ENCODE measurements at places on chromosomes 16 and 17.
A peak's percentile ranks its signal among the peaks of the same experiment; 100 is the strongest.

GRCh38 chr17:2081564-2081963, 26.7 kb downstream of the HIC1 start:
- DNase-seq, result no peak

DNA sequence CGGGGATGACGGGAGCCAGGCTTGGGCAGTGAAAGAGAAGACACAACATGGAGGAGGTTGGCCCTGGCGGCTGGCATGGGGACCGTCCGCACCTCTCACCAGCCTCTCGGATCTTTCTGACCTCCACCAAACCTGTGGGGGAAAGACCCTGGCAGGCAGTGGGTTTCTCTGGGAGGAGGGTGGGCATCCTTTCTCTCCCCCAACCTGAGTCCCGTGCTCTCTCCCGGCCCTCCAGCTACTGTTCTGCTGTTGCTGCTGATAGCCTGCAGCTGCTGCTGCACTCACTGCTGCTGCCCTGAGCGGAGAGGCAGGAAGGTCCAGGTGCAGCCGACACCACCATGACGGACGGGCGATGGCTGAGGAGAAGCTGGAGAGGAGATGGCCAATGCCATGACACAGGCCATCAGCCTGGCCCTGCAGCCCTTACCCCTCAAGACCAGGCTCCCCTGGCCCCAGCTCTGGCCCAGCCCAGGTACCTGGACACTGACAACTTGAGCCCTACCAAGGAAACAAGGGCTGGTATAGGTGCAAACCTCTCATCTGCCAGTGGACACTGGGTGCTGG, 7.4 kb downstream of the SMIM5 start:
- no peak for DNase-seq

DNA sequence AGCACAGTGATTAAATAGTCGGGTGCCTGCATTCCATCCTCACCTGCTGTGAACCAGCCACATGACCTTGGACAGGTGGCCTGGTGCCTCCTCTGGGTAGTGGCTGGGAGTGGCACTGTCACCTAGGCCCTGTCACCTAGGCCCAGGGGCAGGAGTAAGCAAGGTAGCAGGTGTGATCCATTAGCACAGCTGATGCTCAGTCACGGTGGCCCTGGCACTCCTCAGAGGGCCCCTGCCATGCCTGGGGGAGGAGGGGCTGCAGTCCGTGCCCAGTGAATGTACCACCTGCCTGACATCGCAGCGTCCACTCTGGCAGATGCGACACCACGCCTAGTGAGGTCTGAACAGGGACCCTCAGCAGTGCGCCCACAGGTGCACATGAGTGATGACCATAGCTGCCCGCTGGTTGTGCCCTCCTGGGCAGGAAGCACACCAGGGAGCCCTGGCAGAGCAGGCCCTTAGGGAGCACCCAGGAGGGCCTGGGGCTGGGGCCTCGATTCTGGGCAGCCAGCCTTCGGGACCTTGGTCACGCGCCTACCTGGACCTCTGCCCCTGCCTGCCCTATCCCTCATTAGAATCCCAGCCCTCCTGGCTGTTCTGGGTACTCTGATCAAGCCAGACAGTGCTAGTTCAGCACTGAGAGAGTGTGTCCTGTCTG, 33.1 kb upstream of the CRISPLD2 start:
- peak; percentile 92 for DNase-seq

GRCh38 chr17:75894049-75894733, 2.6 kb downstream of the TRIM65 start:
- DNase-seq, result no peak

DNA sequence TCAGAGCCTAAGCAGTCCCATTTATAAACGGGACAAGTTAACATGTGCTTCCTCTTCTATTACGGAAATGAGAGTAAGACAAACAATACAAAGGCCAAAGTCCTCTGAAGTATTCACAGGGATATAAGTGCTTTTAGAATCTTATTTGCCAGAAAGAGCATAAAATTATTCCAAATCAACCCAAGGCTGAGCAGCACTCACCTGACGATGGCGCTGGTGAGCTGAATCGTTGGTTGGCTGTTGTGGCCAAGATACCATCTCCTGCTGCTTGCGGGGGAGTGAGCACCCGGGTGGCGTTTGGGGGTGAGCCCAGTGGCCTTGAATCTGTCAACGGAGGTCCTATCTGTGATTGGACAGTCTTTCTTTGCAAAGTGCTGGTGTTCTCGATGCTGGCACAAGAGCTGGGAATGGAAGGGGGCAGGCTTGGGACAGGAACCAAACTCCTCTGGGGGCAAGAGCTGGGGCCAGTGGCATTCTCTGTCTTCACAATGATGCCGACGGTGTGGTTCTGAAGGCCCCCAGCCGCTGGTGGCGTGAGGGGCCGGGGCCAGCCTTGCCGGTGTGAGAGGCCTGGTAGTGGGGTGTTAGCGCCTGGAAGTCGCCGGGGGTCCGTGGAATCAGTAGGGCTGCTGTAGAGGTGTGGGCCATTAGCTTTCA, 9.5 kb upstream of the DHRS13 start:
- no peak for DNase-seq

- DNase-seq, result no peak
These were observed 93.2 kb downstream of the CACNG3 start for GRCh38 chr16:24349320-24349719.

DNA sequence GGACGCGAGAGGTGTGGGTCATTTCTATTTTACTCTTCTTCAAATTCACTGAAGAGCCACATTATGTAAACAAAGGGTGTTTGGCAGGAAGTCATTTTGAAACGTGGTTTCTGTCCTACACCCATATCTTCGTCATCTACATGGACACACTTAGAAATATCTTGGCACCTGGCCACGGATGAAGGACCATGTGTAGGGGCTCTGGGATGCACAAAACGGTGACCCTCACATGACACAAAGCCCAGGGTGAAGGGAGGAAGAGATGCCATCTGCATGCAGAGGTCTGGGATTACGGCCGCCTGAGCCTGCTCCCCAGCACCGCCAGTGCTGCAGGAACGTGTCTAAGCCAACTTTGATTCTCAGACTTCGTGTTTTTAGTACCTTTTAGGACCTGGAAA, 130.2 kb upstream of the CHMP6 start:
- DNase-seq, result no peak

DNA sequence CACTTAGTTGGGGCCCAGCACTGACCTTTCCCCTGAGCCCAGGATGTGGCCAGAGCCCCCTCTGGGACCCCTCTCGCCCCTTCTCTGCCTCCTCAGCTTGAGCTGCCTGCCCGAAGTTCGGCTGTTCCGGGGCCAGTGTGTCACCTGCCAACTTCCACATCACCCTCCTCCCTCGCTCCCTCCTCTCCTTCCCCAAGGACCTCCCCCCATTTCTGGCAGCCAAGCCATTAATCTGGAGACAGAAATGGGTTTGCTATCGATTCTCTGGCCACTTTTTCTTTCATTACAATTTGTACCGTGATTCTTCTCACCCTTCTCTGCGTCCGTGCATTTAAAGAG, 8.8 kb upstream of the ADAM11 start:
- no peak for DNase-seq

- no peak for DNase-seq
These were observed 22.8 kb downstream of the NLRC3 start for GRCh38 chr16:3554351-3554928.

DNA sequence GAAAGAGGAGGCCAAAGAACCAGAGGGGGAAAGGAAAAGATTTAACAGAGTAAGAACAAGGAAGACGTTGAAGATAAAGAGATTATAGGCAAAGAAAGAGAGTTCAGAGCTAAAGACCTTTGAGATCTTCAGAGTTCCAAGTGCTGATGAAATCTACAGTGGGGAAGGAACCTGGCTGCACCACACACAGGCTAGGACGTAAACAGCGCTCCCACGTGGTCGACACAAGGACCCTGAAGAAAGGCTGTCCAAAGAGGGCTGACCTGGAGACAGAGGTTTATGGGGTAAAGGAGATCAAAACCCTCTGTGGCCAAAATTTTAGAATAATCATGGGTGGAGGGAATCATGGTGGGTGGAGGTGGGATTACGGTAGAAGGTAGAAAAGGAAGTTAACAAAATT, 121.6 kb downstream of the PMP22 start:
- DNase-seq, result no peak

GRCh38 chr17:37317867-37318266, 57.9 kb upstream of the C17orf78 start:
- DNase-seq, result no peak

- no peak for DNase-seq
These were observed 365.4 kb upstream of the C16orf82 start for GRCh38 chr16:26701243-26701886.

DNA sequence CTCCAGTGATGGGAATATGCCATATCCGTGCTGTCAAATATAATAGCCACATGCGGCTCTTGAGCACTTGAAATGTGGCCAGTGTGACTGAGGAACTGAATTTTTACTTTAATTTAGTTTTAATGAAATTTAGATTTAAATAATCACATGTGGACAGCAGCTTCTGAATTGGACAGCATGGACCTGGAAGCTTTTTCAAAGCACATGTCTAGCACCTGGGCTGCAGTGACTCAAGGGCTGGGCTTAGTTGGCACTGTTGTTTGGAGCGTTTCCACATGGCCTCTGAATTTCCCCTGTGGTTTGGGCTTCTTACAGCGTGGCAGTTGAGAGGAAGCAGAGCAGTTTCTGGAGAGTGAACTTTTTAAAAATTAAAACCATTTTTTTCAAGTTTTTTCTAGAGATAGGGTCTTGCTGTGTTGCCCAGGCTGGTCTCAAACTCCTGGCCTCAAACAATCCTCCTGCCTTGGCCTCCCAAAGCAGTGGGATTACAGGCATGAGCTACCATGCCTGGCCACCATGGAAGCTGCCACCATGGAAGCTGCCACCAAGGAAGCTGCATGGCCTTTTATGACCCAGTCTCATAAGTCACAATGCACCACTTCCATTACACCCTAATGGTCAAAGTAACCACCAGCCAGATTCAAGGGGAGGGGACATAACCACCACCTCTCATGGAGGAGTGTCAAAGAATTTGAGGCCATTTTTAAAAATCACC, 6.7 kb upstream of the TOB1 start:
- DNase-seq, result no peak

DNA sequence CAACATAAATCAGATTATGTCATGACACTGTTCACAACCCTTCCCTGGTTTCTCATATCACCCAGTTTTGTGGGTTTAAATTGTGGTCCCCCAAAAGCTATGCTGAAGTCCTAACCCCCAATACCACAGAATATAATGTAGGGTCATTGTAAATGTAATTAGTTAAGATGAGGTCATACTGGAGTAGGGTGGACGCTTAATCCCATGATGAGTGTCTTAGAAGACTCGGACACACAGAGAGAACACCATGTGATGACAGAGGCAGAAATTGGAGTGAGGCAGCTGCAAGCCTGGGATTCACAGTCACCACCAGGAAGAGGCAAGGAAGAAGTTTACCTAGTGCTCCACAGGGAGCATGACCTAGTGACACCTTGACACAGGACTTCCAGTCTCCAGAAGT, 197.8 kb downstream of the SALL1 start:
- DNase-seq, result no peak

DNA sequence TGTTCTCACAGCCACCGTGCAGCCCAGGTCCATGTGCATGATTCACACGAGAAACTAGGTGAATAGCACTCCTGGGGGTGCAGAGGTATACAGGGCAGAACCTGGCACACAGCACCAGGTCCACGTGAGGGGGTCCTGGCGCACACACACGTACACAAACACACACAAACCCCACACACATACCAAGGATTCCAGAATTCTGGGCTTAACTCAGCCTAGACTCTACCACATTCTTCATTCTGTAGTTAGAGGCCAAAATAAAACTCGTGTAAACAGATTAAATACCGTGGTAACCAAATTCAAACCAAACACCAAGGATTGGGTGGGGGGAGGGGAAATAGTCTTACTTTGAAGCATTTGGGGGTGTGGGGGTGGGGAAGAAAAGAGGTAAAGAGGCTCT, 58.5 kb downstream of the XYLT1 start:
- no peak for DNase-seq

DNA sequence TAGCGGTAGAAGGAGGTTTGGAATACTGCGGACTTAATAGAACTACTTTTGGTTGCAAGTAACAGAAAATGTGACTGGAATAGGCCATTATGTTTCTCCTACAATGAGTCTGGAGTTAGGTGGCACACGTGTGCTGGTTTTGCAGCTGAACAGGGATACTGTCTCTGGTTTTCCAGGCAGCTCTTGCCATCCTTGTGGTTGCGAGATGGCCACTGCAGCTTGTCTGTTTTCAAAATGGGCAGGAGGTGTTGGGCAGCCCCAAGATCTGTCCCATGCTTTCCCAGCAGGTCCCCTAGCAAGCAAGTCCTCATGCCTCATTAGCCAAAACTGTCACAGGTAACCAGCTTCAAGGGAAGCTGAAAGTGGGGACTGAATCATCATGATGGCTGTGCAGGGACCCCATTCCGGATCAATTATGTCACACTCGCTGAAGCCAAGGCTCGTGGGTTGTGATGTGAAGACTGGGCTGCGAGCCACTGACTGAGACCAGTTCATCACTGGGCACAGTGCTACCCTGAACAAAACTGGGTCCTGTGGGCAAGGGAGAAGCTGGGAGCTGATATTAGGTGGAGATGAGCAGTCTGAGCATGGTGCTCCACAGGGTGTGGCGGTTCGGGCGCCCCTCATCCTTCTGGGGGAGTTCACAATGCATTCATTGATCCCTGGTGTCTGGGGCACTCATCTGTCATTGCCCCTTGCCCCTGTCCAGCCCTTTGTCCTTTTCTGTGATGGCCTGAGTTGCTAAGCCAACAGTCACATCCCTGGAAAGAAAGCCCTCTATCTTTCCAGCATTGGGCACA, 82.1 kb downstream of the KSR1 start:
- no peak for DNase-seq

- peak; percentile 90 for DNase-seq
These were observed 22.6 kb downstream of the ZNF213 start for GRCh38 chr16:3157229-3158025.

DNA sequence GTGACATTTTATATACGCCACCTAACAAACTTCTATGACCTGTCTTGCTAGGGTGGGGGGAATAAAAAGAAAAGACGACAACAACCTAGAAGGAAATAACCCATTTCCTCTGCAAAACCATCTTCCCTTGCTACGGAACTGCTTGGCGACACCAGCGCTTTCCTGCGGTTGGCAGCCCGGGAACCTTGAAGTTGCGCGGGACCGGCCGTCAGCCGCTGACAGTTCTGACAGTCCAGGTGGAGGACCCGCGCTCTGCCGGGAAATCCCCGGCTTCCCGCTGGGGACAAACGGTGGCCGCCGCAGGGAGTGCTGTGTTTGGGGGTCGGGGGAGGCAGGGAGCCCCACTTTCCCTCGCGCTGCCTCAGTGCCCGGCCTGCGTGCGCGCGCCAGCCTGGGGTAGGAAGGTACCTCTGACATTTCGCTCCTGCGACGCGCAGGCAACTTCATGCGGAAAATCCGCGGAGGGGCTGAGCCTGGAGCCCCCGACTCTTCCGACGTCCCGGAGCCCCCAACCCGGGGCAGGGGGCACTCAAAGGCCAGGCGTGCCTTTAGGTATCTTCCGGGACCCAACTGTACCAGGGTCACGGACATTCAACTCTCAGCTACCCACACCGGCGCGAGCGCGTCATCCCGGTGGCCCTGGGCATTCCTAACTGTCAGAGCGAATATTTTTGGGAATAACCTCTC, 516 bp downstream of the SLC16A6 start:
- no peak for DNase-seq

GRCh38 chr17:74972973-74973328, 392 bp upstream of the HID1 start:
- DNase-seq, result no peak

GRCh38 chr16:9042533-9042932, 48.9 kb upstream of the HAPSTR1 start:
- DNase-seq, result peak; percentile 72

Data from NCI-H2171 treated with DMSO at 0.1 percent for 48 hours (cell line).